ENCODE measurements at places on chromosomes 1 and 21. TPM values are rescaled to one million over a fixed set of nuclear protein-coding genes. Genes with fewer than 3 reads are reported as not detected.

DNA sequence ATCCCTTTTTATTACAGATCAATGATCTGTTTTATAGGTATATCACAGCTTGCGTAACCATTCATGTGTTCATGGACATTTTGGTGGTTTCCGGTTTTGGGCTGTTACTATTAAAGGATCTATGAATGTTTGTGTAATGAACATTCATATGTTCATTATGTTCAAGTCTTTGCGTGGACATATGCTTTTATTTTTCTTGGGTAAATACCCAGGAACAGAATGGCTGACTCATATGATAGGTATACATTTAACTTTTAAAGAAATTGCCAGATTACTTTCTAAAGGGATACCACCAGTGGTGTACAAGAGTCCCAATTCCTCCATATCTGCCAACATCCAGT lies 73.7 kb downstream of the SPATA46 start:
- no peak for DNase-seq

DNA sequence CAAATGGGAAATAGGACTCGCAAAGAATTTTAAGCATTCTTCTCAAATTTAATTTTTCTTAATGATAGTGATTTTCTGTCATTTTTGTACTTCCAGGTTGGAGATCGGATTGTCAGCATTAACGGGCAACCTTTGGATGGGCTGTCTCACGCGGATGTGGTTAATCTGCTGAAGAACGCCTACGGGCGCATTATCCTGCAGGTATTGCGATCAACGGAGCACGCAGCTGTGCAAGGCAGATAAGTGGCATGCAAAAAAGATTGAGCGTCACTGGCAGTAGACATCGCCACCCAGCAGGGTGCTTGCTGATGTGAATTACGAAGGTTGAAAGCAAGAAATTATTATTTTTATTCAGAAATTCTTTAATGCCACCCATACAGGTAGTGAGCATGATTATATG lies 65.9 kb upstream of the L1TD1 start:
- no peak for DNase-seq

DNA sequence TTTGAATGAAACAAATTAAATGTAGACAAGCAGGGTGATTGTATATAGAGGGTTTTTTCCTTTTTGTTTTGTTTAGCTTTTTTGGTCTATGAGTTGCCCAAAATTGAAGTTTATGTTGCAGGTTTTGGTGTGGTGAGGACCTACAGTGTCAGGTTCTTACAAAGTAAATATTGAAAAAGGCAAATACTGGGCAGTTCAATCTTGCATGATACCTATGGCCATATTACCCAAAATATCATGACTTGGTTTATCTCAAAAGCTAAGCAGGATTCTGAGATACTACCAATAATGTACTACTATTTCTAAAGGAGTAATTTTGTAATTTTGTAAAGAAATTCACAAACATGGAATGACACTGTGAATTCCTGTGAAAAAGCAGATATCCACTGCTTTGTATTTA lies 1.8 kb downstream of the DNAJB4 start:
- DNase-seq, result no peak

- no peak for DNase-seq
These were observed 814.4 kb upstream of the RGS18 start for GRCh38 chr1:191343816-191344215.

DNA sequence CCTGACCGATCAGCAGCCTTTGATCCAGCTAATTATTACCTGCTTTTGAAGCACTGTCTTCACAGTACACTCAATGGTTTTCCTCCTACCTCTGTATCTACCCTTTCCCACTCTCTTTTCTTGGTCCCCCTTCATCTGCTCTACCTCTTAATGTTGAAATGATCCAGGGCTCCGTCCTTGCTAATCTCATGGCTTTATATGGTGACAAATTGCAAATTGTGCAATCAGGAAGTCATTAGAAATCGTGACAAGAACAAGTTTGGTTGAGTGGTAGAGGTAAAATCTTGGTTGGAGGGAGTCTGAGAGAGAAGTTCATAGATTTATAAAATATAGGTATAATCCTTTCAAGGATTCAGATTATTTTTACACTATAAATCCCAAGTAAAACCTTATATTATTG lies 9.6 kb upstream of the CYB5R1 start:
- no peak for DNase-seq

DNA sequence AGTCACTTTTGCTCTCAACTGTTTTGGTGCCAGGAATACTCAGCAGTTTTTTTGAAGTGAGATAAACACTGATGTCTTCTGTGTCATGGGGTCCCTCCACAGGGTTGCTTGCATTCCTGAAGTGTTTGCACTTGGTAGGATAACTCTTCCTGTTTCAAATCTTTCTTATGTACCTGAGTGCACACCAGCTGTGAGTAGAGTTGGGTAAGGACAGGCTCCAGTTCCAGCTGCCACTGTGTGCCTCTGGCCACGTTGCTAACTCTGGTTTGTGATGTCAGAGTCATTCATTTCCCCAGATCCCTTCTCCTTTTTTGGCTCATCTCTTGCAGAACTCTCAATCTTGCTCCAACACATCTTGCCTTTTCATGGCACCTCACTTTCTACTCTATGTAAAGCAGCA lies 356.3 kb upstream of the B3GALT2 start:
- no peak for DNase-seq

DNA sequence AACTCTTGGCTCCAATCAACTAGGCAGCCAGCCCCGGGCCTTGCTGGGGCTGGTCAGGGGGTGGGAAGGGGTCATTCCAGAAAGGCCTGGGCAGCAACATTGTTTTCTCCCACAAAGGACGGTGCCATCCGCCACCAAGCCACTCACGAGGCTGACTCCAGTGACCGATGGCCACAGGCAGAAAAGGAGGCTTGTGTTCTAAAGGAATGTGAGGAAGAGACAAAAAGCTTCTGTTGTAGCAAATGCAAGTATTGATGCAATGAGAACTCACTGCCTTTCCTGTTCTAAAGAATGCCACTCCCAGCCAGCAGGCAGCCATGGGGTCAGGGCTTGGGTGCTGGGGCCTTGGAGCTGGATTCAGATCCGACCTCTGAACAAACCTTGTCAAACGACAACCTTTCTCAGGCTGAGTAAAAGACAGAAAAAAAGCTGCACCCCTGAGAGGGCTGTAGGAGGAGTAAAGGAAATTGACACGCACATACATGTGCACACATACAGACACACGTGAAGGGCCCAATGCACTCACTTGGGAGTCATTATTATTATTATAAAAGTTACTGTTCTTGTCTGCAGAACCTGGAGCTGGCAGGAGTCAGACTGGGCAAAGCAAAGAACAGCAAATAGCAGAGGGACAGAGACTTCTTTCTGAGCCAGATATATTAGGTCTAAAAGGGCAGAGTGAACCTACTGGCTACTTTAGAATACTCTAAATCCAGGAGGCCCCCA lies 13.9 kb upstream of the PRMT2 start:
- no peak for DNase-seq

- no peak for DNase-seq
These were observed 24.4 kb upstream of the PDXK start for GRCh38 chr21:43694437-43695079.

DNA sequence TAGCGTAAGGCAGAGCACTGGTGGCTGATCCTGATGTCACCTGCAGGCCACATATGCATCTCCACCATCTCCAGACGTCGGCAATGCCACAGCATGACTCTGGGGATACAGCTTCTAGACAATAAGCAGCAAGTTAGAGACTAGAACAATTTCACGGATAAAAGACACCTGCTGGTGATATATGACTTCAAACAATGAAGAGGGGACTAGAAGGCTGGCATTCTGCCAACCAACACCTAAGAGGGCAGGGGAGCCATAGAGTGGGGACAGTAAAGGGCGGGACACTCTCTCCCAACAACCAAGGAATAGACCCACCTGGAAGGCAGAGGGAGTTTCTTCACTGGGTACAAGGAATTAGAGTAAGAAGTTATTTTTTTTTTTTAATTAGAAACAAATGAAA lies 126.7 kb downstream of the SIM2 start:
- no peak for DNase-seq

DNA sequence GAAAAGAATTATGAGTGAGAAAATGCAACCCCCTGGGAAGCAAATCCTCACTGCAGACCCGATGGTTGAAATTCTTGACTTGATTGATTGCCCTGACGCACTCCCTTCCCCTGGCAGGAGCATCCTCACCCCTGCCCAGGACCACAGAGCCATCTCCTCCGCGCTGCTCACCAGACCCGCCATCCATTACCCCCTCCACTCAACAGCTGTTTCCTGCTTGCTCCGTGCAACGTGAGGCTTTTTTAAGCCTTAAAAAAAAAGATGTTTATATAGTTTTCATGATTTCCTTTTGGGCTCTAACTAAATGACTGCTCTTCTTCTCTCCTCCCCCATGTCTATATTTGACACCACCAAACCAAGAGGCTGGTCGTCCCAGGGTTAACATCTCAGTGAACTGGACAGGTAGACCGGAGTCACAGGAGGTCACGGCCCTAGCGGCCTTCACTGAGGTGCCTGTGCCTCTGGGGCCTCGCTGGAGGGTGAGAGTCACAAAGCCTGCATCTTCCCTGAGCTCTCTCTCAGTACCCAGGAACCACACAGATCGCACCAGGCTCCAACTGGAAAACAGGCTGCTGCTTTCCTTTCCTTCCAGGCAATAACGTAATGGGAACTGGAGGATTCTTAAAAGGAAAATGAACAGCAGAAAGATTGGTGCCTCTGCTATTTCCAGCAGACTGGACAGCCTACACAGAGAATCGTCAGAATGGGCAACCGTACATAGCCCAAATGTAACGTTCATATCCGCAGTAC lies 49.8 kb downstream of the ZBTB18 start:
- no peak for DNase-seq

GRCh38 chr1:245591346-245592188 lies 436.8 kb downstream of the KIF26B start:
- no peak for DNase-seq

GRCh38 chr21:34298534-34299167 lies 65.2 kb upstream of the KCNE2 start:
- no peak for DNase-seq

DNA sequence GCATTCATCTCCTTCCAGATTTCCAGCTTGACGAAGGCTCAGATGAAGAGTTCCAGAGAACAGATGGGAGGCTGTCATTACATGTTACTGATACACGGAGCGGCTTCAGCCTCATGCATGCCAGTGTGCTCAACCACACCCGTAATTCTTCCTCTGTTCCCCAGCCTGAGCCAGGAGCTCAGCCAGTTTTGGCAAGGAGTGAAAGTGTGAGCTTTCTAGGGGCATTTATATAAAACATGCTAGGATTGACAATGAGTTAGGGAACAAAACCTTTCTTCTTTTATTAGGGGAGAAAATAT lies 290.4 kb upstream of the PLXNA2 start:
- no peak for DNase-seq

DNA sequence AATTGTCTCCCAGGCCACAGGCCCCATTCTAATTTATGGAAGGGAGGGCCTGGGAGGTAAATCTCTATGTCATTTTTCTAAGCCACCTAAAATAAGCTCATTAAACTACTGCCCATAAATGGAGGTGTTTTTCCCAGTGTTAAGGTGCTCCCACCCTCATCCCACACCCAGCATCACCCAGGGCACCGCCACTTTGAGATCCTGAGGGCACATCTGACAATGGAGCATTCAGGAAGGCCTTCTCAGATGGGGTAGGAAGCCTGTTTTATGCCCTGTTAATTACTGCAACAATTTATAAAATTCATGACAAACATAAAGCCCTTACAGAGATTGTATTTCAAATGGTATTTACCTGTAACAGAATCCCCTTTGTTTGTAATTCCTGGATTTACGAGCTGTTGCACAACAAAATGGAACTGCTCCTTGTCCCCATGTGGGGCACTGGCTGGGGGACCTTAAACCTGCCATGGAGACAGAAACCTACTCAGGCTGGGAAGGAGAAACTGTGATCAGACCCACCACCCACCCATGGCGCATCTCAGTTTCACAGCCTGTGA lies 319.5 kb upstream of the USP24 start:
- no peak for DNase-seq

DNA sequence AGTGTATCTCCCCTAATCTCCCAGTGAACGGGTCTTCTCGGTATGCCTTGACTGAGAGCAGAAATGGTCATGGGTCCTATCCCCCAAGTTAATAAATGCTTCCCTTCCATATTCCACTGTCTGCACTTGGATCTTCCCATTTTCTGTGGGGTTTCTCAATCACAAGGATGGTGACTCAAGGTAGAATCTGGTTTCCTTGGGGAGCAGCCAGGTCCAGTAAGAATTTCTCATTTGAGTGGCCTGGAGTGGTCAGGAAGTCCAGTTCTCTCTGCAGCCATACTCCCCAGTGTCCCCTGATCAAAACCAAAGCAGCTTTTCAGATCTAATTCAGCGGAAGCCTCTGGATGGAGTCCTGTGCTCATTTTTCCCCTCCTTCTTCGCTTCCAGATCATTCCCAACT lies 14.8 kb upstream of the SLC27A3 start:
- DNase-seq, result no peak

DNA sequence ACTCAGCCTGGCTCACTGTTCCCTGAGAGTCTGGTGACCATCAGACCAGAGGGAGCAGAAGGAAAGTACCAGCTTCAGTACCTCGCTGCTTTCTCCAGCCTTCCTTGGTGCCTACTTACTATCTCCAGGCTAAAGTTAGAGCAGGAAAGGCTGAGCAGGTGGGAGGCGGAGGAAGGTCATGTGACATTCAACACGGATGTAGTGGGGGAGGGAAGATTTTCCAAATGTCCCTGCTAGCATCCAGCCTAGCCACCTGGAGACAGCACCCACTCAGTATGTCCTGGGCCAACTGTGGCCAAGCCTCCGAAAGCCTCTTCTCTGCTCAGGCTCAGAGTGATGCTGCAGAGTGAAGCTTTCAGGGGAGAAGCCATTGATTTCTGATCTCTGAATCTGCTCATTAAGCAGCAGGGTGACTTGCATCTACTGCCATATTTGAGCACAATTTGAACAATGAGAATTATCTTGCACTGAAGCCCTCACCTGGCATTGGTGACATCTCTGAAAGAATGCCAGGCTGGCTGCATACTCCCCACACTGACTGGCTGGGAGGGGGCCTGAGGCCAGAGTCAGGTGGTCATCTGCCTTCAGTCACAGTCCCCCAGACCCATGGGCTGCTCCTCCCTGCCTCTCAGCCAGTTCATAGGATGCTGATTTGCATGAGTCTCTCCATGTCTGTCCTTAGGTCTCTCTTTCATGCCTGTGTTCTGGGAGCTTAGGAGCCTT lies 86.2 kb downstream of the KCND3 start:
- DNase-seq, result no peak

GRCh38 chr1:43539726-43540434 lies 9.2 kb downstream of the PTPRF start:
- DNase-seq, result no peak

- DNase-seq, result peak; percentile 79
These were observed 1.3 kb downstream of the HES3 start for GRCh38 chr1:6245086-6245868.

Gene SH2D2A
- total RNA-seq, result 5.4 TPM

Gene RHCE
- 0.35 TPM for total RNA-seq

Gene GCSAML
- 1.3 TPM for total RNA-seq

Gene CA6
- total RNA-seq, result not detected

Gene FCRLA
- 0.26 TPM for total RNA-seq

Gene CYP4X1
- total RNA-seq, result 0.78 TPM

Gene CELA2B
- total RNA-seq, result 0.35 TPM

Gene ZC3H12A
- total RNA-seq, result 17.6 TPM

Gene DENND2C
- 4.1 TPM for total RNA-seq

Gene G0S2
- total RNA-seq, result 4.6 TPM
